ENCODE measurements at places on chromosomes 6 and 20.

DNA sequence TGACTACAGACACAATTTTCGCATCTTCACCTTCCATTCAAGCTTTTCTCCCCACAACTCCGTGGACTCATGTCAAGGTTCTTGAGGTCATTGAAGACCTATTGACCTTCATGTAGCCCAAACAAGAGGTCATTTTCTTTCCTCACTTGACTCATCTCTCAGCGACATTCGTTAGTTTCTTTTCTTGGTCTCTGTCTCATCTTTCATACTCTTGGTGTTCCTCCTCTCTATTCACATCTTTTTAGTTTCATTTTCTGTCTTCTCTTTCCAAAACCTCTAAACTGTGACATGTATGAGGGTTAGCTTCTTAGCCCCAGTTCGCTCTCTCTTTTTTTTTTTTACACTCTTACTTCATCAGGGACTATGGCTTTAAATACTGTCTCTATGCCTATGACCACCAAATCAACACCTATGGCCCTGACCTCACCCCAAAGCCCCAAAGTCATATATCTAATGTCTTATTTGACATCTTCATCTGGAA, 128.6 kb upstream of the BACH2 start:
- DNase-seq = no peak

DNA sequence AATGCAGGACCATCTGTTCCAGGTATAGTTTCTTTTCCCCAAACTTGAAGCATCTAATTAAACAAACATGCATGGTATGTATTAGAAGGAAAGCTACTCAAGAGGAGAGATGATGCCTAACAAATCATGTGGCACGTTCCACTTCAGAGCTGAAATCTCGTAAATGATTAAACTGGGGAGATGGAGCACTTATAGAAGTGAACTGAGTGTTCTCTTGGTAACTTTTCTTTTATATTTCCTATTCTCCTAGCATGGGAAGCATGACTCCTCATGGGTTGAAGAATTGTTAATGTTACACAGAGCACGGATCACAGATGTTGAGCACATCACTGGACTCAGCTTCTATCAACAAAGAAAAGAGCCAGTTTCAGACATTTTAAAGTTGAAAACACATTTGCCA, 61.1 kb downstream of the CCN2 start:
- DNase-seq = peak; percentile 67

DNA sequence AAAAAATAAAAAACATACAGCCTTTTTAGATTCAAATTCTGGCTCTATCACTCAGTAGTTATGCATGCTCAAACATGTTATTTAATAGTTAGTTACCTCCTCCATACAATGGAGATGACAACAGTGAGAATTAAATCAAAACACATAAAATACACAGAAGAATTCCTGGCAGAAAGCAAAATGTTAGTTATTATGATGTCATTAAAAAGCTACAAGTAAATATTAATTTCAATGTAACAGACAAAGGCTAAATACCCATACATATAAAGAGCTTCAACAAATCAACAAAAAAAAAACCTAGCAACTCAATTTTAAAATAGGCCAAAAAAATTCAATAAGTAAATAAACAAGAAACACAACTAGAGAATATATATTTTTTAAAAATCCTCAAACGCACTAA, 21.4 kb downstream of the PLN start:
- no peak for DNase-seq

DNA sequence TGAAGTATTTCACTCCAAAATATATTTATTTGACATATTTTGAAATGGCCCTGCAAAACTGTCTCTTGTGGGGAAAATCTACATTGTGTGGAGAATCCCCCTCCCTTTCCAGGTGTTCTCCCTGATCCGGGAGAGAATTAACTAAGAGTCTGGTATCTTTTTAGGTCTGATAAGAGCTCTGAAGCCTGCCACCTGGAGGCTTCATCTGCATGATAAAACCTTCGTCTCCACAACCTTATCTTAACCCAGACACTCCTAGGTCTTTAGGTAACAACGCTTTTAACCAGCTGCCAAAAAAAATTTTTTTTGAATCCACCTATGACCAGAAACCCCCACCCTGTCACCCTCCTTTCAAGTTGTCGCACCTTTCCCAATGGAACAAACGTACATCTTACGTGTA, 43.0 kb downstream of the FAM184A start:
- DNase-seq = no peak

DNA sequence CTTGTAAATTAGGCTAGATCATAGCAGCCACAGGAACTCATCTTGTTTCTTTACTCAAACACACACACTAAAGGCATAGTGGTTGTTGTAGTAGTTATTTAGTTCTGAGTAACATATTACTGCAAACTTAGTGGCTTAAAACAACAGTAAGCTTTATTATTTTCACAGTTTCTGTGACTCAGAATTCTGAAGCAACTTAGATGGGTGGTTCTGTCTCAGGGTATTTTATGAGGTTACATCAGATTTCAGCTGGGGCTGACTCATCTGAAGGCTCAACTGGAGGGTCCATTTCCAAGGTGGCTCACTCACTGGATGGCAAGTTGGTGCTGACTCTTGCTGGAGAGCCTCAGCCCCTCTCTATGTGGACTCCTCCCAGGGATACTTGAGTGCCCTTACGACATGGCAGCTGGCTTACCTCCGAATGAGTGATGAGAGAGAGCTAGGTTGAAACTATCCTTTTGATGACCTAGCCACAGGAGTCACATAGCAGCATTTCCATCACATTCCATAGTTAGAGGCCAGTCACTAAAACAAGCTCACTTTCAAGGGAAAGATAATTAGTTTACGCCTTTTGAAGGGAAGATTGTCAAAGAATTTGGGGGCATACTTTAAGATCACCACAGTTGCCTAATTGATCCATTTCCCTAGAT, 136.5 kb upstream of the PRND start:
- DNase-seq = no peak

GRCh38 chr6:41917528-41917927, 3.4 kb downstream of the MED20 start:
- no peak for DNase-seq

All from DMS53 (cell line).